ENCODE measurements at places on chromosomes 3 and 15.

GRCh38 chr3:98657457-98657856 lies 64.0 kb upstream of the CPOX start:
- DNase-seq = peak; percentile 5

DNA sequence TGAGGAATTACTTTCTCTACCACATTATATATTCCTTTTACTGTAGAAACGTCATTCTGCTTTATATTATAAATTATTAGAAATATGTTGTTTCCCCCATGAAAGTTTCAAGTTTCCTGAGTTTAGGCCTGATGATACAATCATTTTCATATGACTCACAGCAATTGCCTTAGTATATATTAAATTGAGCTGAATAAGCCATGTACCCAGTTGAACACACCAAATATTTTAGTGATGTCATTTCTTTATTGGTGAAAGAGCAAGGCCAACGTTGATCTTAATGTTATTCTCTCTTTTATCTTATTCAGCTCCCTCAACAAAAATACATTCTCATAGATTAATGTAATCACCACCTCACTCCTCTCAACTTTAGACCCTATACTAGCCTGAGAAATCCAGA lies 30.8 kb downstream of the B3GNT5 start:
- no peak for DNase-seq

DNA sequence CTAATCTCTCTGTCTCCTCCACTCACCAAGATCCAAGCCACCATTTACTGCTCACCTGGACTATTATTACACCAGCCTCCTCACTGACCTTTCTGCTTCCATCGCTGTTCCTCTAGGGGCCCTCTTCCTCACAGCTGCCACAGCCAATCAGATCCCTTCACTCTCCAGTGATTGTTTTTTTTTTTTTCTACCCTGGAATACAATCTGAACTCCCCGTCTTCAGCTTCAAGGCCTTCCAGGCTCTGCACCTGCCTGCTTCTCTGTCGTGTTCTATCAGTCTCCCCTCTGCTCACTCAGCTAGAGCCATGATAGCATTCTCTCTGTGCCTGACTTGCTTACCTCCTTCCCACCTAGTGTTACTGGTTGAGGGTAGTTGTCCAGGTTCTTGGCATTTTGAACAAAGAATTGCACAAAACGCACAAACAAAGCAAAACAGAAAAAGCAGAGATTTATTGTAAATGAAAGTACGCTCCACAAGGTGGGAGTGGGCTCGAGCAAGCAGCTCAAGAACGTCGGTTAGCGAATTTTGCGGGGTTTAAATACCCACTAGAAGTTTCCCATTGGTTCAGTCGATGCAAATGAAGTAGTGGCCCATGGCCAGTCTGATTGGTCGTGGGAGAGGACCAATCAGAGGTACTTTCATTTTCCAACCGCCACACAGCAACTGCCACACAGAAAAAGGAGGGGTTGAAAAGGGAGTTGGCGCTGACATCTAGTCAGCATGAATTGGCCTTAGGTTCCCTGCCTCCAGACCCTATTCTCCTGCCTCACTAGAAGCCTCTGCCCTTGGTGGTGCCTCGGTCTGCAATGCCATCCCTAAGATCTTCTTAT lies 188.9 kb downstream of the TLE3 start:
- no peak for DNase-seq

- no peak for DNase-seq
Measured at GRCh38 chr15:71003319-71003718, 110.7 kb downstream of the LRRC49 start.

- DNase-seq = no peak
Measured at GRCh38 chr15:48965972-48966371, 2.3 kb upstream of the SHC4 start.

GRCh38 chr3:108673988-108674661 lies 83.1 kb downstream of the RETNLB start:
- DNase-seq = no peak

DNA sequence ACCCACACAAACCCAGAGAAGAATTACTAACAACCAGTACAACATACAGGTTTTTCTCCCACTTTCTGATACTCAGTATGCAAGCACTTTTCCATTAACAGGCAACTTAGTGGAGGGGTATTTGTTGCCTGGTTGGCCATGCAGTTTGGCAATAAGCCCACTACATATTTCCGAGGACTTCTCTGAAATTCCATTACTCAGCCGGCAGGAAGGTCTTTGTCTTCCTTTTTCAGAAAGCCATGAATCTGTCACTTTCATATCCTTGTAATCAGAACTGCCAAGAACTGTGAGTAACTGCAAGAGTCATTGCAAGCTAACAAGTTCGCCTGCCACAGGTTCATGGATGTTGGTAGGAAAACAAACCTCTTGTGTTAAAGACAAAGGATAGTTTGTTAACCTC lies 422.3 kb upstream of the ROBO1 start:
- no peak for DNase-seq

GRCh38 chr15:80549654-80550053 lies 145.5 kb upstream of the ABHD17C start:
- DNase-seq = no peak

DNA sequence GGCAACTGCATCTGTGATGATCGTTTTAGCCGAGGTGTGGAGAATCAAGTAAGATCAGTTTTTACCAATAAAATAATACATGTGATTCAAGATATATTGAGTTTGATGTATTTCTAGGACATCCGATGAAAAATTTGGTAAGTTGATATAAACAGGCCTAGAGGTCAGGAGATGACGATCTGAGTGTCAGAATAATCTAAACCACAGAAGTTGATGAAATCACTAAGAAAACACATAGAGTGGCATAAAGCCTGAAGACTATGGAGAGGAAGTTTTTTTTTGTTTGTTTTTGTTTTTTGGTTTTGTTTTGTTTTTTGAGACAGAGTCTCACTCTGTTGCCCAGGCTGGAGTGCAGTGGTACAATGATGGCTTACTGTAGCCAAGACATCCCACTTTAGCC lies 235.3 kb downstream of the RBMS3 start:
- no peak for DNase-seq

DNA sequence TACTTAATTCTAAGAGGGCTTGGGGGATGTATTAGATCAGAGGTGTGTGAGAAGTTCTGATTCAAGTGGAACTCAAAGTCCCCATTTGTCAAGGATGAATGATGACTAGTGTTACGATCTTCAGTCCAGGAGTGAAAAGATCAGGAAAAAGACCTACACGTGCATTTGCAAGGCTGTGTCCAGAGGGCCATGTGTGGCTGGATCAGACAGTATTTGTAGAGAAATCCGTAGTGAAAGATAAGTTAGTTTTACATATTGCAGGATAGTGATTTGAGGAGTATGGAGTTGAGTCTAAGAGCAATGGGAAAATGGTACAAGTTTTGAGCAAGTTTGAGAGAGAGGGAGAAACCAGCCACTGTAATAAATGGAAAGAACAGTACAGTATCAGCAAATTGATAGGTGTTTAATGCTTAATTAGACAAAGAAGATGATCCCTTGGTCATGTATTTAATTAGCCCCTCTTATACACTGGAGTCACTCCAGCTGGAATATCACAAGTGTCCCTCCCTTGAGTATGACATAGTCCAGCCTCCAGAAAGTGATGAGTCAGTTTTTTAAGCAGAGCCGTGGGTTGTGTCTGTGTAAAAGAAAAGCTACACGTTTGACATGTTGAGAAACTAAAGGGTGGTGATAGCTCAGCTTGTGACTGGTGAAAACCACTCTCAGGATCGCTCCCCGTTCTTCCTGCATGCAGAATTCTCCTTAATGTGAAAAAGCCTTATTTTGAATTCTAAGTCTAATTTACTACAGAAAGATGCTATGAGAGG lies 348.8 kb downstream of the ROBO1 start:
- no peak for DNase-seq

DNA sequence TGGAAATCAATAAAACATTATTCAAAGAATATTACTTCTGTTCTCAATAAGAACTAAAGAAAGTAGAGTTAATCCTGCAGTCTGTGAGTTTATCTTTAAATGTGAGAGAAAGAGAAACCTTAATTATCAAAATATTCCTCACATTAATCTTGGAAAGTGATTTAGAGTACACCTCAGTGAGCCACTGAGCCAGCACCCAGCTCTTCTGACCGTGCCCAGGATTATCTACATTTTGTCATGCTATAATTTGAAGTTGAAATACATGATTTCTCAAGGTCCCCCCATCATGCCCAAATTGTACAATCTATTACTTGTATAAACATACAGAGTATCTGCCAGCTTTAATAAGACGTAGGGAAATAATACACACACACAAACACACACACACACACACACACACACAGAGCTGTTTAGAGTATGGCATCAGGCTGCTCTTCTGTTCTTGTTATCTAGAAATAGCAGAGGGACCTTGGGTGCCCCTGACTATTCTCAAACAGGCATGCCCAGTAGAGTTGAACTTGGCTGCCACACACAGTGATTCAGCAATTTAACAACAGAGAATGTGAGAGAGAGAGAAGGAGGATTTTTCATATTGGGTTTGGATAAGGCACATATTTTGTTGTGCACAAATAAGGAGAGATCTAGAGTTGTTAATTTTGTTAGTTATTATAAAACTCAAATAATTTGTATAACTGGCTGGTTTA lies 74.4 kb downstream of the P2RY1 start:
- DNase-seq = no peak

DNA sequence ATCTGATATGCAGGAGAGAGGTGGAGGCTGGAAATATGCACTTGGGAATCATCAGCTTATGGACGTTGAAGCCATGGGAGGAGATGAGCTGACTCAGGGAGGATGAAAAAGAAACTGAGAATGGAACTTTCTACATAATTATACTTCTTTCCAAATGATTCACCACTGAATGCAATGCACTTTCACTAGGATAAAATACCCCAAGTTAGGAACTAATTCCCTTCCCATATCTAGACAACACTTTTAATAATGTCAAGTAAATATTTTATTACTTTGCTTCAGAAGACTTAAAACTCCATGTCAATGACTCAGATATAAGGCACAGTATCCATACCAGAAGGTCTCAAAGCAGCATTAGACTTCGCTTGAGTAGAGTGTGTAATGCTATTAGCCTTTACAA lies 24.2 kb downstream of the NPTN start:
- no peak for DNase-seq

DNA sequence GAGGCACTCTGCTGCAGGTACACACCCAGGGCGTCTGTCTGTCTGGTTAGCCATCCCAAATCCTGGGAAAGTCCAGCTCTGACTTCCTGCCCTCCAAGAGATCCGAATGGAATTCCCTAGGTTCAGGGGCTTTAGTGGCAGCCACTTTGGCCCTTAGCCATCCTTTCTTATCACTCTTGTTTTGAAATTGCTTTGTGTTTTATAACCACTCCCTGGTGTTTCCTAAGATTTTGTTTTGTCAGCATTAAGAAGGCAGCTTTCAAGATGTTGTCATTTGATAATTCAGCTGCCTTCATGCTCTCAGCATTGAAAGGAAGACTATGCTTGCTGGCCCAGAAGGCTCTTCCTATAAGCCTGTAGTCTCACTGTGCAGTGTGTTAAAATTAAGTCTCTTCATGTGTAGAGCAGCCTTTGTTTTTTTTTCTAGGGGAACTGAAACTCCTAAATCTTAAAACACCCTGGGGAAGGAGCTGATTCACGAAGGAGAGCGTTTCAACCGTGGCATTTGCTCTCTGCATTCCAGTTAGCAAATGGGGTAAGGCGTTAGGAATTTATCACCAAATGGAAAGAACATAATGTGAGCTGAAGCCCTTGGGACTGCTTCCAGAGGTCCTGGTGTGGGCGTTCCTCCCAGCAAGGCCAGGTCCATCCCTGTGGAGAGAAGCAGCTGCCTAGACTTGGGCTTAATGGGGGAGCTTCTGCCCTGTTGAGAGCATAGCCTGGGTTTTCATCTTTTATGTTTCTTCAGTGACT lies 14.2 kb upstream of the CLEC3B start:
- no peak for DNase-seq

- peak; percentile 82 for DNase-seq
Measured at GRCh38 chr3:65636326-65636725, 402.4 kb downstream of the MAGI1 start.

DNA sequence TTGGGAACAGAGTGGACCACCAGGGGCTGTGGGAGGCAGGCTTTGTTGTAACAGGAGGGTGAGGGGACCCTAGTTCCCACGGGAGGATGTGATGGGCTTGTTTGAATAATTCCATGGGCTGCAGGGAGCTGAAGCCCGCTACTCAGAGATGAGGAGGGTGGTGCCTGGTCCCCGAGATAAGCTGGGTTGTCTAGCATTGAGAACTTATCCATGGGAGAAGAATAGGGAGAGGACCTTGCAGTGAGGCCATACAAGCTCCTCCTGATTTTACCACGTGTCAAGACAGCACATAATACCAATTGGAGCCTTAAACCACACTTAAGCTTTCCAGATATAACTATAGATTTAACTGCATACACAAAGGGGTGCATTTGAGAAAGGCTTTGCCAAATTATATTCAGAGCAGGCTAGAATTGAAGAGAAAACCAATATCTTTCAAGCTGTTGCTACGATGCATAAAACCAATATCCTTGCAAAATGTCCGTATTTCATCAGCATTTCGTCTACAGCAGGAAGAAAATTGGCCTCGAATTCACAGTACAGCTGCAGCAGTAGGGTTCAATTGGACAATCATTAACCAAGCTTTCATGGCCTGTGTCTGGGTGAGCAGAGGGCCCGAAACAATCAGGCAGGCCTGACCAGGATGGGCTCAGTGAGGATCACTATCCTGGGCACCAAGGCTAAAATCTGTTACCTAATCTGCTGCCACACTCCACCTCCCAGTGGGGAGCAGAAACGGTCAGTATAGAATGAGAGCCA lies 500.7 kb downstream of the OCA2 start:
- no peak for DNase-seq

- no peak for DNase-seq
Measured at GRCh38 chr3:17982211-17982880, 239.9 kb upstream of the TBC1D5 start.

GRCh38 chr3:40846451-40846850 lies 321.7 kb downstream of the ZNF621 start:
- no peak for DNase-seq

DNA sequence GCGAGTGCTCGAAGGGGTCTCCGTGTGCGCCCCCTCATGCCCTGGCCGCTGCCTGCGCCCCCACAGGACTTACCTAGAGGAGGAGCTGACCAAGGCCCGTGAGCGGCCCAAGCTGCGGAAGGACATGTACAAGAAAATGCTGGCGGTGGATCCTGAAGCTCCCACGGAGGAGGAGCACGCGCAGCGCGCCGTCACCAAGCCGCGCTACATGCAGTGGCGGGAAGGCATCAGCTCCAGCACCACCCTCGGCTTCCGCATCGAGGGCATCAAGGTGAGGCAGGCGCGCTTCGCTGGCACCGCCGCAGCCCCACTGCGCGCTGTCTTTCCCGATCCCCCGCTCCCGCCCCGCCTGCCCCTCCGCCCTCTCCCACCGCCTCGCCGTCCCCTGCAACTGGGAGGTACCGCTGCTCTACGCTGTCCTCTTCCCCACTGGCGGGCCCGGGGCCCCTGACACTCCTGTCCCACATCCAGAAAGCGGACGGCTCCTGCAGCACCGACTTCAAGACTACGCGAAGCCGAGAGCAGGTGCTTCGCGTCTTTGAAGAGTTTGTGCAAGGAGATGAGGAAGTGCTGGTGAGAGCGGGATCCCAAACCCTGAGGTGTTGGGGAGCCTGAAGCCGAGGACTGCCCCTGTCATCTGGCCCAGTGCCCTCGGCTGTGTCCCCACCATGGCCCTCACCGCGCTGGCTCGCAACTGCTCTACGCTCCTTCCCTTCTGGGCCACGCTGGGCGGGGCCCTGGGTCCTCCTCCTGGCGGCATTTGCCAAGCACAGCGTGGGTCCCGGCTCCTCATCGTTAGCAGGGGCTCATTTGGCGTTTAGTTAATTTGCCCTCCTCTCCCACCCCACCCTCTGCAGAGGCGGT lies 8.5 kb downstream of the ITPKA start:
- no peak for DNase-seq

GRCh38 chr3:61864886-61865285 lies 303.5 kb downstream of the PTPRG start:
- no peak for DNase-seq

All from NCI-H774 (cell line).